Stimulated activated CD8-positive, alpha-beta memory T cell treated with anti-CD3 and anti-CD28 coated beads, Interleukin-12 subunit alpha, Interleukin-12 subunit beta, amount 100 ng/mL, for 1 hour (primary cell): ENCODE measurements at places on chromosomes 2 and 18.

DNA sequence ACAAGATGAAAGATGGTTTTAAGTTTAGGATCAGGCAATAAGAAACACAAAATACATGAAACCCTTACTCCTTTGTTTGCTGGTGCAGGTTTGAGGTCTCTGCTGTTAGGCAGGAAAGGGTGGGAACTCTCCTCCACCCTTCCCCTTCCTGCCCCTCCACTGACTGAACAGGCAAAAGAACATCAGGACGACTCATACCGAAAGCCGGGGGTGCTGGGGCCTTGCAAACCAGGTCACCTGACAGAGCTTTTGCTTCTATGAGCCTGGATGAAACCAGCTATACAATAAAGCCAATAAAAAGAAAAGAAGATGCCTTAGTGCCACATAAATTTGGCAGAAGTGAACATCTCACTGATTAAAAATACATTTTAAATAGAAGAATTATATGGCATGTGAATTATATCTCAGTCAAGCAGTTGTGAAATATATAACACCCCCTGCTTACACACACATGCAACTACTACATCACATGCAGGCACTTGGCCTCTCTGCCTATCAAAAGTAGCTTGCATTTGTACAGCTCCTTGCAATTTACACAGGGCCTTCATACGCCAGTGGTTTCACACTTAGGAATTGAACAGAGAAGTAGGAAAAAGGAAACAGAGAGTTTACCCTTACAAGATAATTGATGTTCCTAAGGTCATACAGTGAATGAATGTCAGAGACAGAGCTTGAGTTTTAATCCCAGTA is 215.1 kb upstream of the TRIB2 start:
- DNase-seq = peak; percentile 41

- no peak for DNase-seq
These were observed 136.4 kb upstream of the APCDD1 start for GRCh38 chr18:10317864-10318690.

GRCh38 chr2:174593041-174593440 is 4.6 kb downstream of the WIPF1 start:
- no peak for DNase-seq

- DNase-seq = no peak
These were observed 510 bp downstream of the RNF149 start for GRCh38 chr2:101307950-101308431.

DNA sequence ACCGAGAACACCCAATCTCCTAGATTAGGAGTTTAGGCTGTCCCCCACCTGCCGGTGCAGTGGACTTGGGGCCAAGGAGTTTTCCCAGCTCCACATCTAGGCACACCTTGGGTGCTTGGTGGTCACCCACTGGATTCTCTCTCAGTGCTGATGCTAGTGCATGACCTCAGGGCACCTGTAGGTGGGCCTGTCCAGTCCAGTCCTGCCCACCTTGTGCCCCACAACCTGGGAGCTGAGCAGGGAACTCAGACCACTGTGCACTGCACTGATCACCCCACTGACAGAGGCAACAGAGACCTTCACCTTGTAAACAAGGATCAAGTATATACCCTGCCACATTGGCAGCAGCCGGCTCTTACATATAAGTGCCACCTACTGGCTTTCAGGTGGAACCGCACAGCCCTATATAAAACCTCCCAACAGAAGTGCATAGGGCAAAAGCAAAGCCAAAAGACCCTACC is 12.7 kb upstream of the CDH19 start:
- DNase-seq = no peak

GRCh38 chr18:21242141-21242779 is at the start of gene GREB1L:
TSS of gene GREB1L (plus strand) at chr18:21242232. CDS start at chr18:21383519, 141,287 bp downstream.
- DNase-seq = no peak

- no peak for DNase-seq
These were observed 62.9 kb downstream of the DIS3L2 start for GRCh38 chr2:232024457-232024856.

- DNase-seq = no peak
These were observed 88.7 kb downstream of the TFCP2L1 start for GRCh38 chr2:121196132-121196848.

DNA sequence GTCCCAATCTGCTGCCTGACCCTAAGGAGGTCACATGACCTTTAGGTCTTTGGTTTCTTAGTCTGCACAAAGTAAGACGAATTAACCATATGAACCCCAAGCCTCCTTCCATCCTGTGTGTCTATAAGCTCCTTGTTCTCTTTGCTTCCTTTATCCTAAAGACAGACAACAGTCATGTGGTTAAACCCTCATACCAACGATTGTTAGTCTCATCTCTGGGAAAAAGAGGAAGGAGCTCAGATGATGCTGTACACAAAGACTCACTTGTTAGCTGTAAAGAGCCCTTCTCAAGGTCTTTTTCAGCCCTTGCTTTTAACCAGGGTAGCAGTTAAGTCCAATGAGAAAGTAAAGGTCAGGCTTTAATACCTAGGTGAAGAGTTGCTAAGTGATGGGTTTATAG is 443.7 kb downstream of the TNS1 start:
- DNase-seq = no peak

DNA sequence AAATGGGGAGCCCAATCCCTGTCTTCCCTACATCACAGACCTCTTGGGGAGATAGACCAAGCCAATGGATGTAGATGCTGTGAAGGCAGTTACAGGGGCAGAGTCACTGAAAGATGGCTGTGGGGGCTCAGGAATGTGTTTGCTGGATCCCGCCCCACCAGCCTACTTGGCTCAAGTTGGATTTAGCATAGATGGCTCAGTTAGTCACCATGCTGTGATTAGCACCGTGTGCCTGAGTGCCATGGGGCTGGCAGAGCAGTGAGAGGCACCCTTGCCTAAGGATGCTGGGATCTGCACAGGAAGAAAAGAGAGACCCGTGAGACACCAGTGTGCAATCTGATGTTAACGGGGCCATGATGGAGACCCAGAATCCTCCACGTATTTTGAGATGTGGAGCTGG is 228.3 kb downstream of the DYSF start:
- DNase-seq = no peak

DNA sequence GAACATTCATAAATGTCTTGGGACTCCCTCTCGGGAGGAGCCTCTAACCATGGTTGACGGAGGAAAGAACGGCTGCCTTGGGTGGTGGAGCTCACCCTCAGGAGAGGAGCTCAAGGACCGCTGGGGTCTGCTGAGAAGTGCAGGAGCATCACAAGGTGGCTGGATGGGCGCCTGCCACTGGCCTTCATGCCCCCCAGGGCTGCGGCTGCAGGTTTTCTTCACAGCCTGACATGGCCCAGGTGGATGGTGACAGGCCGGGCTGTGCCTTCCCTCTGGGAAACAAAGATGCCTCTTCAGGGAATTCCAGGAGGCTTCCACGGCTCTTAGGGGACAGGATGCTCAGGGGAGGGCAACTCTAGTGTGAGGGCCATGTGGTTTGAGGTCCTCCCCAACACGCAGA is 119.5 kb upstream of the PXDN start:
- DNase-seq = no peak

DNA sequence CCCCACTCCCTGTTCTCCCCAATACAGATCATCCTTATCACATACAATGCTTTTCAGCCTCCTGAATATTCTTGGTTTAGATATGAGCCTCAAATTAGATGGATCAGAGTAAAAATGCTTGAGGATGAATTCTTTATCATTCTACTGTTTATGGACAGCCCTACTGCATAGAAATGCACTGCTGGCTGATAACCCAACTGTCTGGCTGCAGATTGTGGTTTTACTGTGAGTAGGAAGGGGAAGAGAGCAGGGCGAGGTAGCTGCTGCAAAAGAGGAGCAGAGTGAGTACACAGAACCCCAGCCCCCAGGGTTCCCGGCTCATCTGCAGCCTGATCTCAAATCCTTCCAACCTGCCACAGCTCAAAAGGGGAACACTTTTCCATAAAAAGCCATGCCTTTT is 29.4 kb upstream of the NCOA1 start:
- no peak for DNase-seq

DNA sequence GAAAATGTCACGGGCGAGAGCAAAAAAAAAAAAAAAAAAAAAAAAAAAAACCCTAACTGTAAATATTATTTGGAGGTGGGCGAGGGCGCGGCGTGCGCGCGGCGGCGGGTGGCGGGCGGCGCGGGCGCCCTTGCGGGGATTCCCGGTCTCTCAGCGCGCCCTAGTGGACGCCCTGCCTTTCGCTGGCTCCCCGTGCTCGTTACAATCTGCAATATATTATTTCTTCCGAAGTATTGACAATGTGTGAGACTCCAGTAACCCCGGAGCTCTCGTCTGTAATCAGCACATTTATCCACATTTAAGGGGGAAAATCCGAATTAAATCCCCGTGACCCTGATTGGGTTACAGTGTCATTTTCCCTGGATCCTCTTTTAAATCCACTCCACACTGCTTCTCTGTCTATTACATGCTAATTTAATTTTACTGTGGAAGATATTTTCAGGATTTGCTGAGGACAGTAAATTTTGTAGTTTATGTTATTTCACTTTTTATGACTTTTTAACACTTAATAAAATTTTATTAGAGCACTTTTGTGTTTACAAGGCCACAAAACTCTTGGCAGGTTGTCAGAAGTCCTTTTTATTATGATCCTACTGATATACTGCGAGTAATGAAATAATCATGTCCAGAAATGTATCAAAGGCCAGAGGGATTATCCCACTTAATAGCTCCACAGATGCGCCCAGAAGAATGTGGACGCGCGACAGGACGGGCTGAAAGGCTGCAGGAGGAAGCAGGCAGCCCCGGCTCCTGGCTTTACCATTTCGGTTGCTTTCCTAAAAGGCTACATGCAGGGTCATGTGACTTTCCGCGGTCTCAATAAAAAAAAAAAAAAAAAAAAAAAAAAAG is 369.1 kb downstream of the MTX2 start:
- DNase-seq = peak; percentile 25

- no peak for DNase-seq
These were observed 28.4 kb downstream of the FAM237A start for GRCh38 chr2:206670531-206671319.

- DNase-seq = no peak
These were observed 83.1 kb downstream of the PTH2R start for GRCh38 chr2:208489687-208490086.
